ENCODE measurements at places on chromosomes 16 and 17.

GRCh38 chr17:77214743-77215142 is 74.0 kb downstream of the SEC14L1 start:
- DNase-seq, result no peak

- no peak for DNase-seq
Measured at GRCh38 chr16:70508752-70509151, 14.6 kb downstream of the COG4 start.

DNA sequence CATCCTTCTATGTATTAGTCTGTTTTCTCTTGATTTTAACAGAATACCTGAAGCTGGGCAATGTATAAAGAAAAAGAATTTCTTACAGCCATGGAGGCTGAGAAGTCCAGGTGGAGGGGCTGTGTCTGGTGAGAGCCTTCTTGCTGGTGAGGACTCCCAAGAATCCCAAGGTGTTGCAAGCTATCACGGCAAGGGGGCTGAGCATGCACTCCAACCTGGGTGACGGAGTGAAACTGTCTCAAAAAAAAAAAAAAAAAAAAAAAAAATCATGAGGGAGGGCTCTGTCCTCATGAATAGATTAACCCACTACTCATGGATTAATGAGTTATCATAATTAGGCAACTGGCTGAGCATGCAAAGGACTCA is 19.4 kb downstream of the NQO1 start:
- no peak for DNase-seq

GRCh38 chr16:68342620-68343019 is 31.8 kb downstream of the PRMT7 start:
- DNase-seq, result no peak

DNA sequence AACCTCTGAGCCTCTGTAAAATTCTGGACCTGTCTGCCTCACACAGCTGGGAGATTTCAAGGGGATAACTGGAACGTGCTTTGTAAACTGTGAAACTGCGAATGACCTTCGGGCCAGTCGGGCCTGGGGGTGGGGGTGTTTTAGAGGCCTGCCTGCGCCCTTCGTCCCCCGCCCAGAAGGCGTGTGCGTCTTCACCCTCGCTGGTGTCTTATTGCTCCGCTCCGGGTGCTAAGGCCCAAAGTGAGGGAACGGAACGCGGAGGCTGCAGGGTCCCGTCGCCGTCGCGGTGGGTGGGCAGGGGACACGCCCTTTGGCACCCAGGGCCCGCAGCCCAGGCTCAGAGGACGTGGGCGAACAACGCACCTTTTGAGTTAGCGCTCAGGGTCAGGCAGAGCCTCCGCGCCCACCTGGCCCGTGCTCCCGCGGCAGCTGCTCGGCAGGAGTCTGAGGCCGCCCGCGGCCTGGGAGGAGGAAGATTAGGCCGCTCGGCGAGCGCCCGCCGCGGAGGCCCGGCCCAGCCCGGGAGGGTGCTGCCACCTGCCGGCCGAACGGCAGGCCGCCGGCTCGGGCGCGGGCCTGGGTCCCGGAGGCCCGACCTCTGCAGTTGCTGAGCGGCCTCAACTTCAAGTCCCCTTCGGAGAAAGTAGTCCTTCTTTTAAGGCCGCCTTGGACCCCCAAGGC is 29.7 kb downstream of the DCAKD start:
- peak; percentile 38 for DNase-seq

- no peak for DNase-seq
Measured at GRCh38 chr17:82435103-82435502, 15.4 kb downstream of the CYBC1 start.

- no peak for DNase-seq
Measured at GRCh38 chr16:50254072-50254471, 12.3 kb upstream of the ADCY7 start.

GRCh38 chr17:36884495-36885152 is 52.7 kb upstream of the LHX1 start:
- DNase-seq, result no peak

- no peak for DNase-seq
Measured at GRCh38 chr16:78773706-78774105, 674.3 kb downstream of the WWOX start.

- DNase-seq, result no peak
Measured at GRCh38 chr16:17106243-17106791, 364.4 kb downstream of the XYLT1 start.

GRCh38 chr17:50467855-50468303 is 801 bp downstream of the CHAD start:
- DNase-seq, result no peak

- no peak for DNase-seq
Measured at GRCh38 chr16:8935989-8936388, 27.7 kb downstream of the USP7 start.

DNA sequence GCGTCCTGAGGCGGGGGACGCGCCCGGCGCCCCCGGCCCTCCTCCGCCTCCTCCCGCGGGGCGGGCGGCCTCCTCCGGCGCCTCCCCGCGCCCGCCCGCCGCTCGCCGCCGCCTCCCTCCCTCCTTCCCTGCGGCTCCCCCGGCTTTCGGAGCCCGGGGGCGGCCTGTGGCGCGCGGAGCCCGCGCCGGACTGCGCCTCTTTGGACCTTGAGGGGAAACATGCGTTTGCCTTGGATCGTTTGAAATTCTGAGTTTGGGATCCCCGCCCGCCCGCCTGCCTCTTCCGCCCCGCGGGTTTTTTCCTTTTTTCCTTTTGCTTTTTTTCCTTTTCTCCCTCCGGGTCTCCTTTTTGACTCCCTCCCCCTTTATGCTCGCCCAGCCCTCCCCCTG is 390 bp downstream of the ZNRF1 start:
- DNase-seq, result no peak

DNA sequence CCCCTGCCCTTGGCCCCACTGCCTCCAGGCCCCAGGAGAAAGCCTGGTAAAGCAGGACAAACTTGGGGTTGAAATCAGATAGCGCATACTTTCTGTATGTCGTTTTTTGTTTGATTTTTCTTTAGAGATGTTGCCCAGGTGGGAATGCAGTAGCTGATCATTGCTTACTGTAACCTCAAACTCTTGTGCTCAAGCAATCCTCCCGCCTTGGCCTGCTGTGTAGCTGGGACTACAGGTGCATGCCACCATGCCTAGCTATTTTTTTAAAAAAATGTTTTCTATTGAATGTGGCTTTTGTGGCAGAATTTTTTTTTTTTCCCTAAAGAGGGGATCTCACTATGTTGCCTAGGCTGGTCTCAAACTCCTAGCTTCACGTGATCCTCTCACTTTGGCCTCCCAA is 11.1 kb upstream of the CCL5 start:
- DNase-seq, result no peak

- DNase-seq, result no peak
Measured at GRCh38 chr17:41417576-41418015, 6.8 kb downstream of the KRT37 start.

- DNase-seq, result no peak
Measured at GRCh38 chr17:64411999-64412771, 21.5 kb upstream of the PECAM1 start.

- no peak for DNase-seq
Measured at GRCh38 chr16:70267516-70267915, 15.8 kb upstream of the EXOSC6 start.

GRCh38 chr17:57341611-57342540 is 85.6 kb downstream of the MSI2 start:
- DNase-seq, result no peak

DNA sequence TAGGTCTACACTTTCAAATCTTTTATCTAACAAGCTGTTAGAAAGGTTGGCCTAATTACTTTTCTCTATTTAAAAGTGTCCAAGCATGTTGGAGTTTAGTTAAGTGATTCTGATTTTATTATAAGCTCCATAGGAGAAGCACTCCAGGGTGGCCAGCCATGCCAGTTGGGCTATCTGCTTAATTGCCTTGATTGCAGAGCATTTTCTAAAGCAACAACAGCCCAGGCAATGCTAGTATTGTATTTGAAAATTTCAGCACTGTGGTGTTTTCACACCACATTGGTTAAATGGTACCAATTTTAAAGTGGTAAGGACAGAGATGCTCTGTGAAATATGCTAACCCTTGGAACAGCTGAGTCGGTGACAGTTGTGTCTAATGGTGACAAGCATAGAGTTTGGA is 510.5 kb upstream of the CDH8 start:
- DNase-seq, result no peak

DNA sequence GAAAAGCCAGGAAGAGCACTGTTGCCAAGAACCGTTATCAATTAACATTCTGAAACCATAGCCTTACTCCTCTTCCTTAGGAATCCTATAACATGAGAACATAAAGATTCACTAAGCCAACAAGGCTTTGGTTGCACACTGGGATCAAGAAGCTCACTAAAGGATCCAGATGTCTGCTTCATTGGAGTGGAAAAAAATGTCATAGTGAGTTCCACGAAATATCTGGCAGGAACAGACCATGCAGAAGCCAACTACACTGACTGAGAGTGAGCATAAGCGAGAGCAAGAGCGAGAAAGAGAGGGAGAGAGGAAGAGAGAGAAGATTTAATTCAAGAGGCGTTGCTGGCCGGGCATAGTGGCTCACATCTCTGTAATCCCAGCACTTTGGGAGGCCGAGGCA is 13.4 kb upstream of the MEIOC start:
- DNase-seq, result no peak

DNA sequence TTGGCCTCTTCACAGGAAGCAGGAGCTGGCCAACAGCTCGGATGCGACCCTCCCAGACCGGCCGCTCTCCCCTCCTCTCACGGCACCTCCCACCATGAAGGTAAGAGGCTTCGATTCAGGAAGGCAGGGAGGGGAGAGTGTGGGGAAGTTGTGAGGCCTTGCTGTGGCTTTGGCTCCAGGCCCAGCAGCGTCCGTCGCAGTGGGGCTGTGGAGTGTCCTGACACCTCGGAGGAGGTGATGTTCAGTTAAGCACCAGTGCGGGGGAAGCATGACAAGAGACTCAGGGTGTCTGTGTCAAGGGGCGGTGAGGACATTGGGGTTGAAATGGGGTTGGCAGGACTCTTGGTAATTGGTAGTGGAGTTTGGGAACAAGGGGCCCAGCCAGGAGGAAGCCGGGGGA is 109.0 kb downstream of the RAP1GAP2 start:
- DNase-seq, result no peak

DNA sequence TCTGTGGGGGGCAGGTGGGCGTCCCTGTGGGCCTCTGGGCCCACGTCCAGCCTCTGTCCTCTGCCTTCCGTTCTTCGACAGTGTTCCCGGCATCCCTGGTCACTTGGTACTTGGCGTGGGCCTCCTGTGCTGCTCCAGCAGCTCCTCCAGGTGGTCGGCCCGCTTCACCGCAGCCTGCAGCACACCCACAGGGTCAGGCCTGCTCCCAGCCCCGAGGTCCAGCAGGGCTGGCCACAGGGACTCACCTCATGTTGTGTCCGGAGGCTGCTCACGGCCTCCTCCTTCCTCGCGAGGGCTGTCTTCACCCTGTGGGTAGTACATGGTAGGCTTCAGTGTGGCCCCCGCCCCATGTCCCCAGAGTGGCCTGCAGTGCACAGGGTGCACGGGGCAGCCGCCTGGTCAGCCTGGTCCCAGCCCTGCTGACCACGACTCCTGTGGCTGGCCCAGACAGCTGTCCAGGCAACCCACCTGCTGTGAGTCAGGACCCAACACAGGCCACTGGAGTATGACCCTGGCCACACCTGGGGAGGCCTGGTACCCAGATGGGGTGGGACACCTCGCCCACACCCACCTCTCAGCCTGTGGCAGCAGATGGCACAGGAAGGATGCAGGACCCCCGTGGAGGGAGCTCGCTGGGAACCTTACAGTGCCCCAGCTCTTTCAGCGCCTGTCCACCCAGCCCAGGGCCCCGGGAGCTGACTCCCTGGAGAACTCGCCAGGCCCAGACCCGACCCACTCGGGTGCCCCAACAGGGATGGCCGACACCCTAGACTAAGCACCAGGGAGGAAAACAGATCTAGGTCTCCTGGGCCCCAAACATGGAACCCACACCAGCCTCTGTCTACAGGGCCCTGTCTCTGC is 23.9 kb upstream of the AATK start:
- DNase-seq, result no peak

- DNase-seq, result no peak
Measured at GRCh38 chr16:51151961-51152663, 1.0 kb upstream of the SALL1 start.

DNA sequence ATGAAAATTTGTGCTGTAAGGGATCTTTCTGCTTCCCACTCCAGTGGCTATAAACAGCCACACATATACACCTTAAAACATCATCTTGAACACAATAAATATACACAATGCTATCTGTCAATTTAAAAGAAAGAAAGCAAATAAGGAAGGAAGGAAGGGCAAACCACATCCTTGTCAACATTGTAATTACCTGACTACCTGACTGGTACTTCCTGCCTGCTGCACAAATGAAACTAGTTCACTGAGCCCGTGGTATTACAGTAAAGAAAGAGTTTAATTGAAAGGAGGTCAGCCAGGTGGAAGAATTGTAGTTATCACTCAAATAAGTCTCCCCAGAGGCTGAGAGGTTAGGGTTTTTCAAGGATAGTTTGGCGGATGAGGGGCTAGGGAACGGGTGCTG is 344.4 kb upstream of the ASIC2 start:
- DNase-seq, result no peak

DNA sequence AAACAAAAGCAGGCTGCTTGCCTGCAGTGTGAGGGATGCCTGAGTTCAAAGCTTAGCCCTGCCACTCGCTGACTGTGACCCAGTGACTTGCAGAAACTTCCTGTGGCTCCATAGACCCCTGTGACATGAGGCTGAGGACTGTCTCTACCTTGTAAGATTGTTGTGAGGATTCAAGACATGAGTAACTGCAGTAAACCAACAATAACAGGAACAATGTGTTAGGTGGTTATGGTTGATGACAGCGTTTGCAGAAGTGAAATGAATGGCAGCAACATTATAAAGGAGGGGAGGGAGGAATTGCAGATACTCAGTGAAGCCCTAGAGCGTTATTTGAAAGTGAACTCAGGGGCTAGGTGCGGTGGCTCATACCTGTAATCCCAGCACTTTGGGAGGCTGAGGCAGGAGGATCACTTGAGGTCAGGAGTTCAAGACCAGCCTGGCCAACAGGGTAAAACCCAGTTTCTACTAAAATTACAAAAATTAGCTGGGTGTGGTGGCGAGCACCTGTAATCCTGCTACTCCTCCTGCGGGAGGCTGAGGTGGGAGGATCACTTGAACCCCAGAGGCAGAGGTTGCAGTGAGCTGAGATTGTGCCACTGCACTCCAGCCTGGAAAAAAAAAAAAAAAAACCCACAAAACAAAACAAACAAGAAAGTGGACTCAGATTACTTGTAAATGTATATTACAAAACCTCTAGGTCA is 33.5 kb upstream of the EMP2 start:
- no peak for DNase-seq

DNA sequence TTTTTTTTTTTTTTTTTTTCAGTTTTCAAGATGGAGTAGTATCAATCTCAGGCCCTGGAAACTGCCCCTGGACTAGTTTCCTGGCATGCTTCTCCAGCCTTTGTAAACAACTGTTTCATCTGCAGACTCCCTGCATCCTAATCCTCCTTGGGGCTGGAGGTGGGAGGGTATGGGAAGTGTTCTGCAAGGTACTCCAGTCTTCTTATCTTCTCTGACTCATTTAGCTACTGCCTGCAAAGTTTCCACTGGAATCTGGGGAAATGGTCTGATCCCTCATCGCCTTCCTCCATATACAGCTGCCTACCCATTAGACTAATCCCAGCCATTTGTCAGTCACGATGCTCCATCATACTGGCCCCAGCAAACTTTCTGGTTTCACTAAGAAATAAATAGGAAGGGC is 21.5 kb downstream of the COPZ2 start:
- no peak for DNase-seq
